ENCODE measurements at places on chromosomes 1 and 21. TPM values are rescaled to one million over a fixed set of nuclear protein-coding genes. Genes with fewer than 3 reads are reported as not detected.
A peak's percentile ranks its signal among the peaks of the same experiment; 100 is the strongest.

The C1orf210 gene
- not detected for total RNA-seq

DNA sequence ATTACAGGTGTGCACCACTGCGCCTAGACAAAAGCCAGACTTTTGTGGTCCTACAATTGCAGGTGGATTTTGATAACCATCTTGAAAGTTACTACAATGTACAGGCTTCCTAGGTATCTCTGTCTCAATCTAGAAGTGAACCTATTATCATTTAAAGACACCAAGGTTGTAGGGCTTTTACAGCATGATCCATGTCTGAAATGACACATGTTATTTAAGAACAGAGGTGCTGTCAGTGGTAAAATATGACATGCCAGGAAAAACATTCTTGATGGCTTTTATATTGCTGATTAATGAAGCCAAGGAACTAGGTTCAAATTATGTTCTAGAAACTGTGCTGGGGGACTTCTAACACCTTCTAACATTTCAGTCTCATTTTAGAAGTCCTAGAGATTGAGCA lies 253.1 kb downstream of the SDCCAG8 start:
- DNase-seq, result no peak

- no peak for DNase-seq
These were observed 494 bp upstream of the PIP5K1A start for GRCh38 chr1:151197863-151198253.

The NMNAT1 gene
- total RNA-seq, result 14.9 TPM

DNA sequence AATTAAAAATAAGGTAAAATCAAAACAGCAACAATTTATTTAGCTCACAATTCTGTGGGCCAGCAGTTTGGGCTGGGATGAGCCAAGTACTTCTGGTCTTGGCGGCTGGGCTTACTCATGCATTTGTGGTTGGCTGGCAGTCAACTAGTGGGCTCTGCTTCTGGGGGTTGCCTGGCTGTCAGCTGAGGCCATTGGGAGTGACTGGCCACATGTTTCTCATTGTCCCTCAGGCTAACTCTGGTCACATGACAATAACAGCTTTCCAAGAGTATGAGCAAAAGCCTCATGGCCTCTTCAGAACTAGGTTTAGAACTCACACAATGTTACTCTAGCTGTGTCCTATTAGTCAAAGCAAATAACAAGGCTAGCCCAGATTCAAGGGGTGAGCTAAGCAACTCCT lies 15.6 kb upstream of the CHIA start:
- DNase-seq, result peak; percentile 71

The RIPPLY3 gene
- not detected for total RNA-seq

- DNase-seq, result no peak
These were observed 8.2 kb downstream of the HECTD3 start for GRCh38 chr1:45002650-45003645.

GRCh38 chr1:15579683-15580047 lies 5.2 kb downstream of the AGMAT start:
- no peak for DNase-seq

The PODN gene
- 28.6 TPM for total RNA-seq

The KRTAP10-12 gene
- not detected for total RNA-seq

The PLA2G2C gene
- not detected for total RNA-seq

GRCh38 chr1:186188004-186188539 lies 187.0 kb downstream of the TPR start:
- no peak for DNase-seq

- no peak for DNase-seq
These were observed 30.0 kb upstream of the LRRC8C start for GRCh38 chr1:89602871-89603404.

GRCh38 chr1:205077934-205078311 lies 6.3 kb downstream of the TMEM81 start:
- no peak for DNase-seq

The OR2M3 gene
- total RNA-seq, result not detected

- DNase-seq, result no peak
These were observed 14.4 kb downstream of the CNN3 start for GRCh38 chr1:94912263-94913184.
